ENCODE measurements at places on chromosomes 1 and 21.

DNA sequence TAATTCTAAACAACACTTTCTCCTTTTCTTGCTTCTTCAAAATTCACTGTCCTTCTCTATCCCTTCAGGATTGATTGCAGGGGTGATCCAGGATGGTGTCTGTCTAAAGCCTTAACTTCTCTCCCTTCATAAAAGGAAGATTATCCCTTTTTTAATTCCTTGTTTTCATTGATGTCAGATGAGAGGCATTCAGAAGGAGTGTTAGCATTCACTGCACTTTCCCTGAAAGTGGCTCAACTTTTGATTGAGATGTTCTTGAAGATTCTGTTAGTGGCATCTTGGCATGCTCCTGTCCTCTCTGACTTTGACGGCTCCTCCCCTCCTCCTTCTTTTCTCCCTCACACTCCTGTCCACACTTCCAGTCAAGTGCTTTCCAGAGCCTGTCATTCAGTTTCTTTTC is 71.6 kb downstream of the ST6GALNAC3 start:
- no peak for DNase-seq

- DNase-seq, result no peak
Observed at GRCh38 chr1:87963556-87963955, 634.9 kb downstream of the LMO4 start.

DNA sequence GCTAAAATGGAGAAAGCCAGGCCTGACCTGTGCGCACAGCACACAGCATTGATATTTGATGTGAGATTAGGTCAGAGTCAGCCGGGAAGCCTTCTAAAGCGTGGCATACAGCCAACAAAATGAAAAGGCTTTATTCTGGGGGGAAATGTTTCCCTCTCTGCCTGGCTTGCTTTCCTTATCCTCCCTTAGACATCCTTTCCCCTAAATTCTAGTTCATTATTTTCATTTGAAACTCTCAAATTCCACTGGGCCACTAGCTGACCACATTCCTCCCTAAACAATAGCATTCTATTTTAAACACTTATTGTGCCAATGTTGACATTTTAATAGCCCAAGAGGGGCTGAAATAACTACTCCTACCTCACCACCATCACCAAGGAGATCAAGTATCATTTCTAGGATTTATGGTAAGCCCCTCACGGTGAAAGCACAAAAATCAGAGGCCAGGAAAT is 49.4 kb downstream of the LEPR start:
- no peak for DNase-seq

DNA sequence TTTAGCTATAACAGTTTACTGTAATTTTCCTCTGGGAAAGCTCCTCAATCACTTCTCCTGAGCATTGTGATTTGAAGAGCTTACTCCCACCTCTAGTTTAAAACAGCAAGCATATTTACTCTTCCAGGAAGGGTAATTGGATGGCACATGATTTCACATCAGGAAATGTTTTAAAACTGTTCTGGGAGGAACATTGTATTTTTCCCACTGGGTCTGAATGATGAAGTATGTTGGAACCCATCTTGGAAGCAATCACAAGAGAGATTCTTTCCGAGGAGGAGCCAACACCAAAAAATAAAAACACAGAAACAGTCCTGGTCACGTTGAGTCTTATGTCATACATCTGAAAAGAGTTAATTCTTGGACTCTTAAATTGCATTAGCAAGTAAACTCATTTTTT is 17.3 kb downstream of the MAP10 start:
- DNase-seq, result no peak

- DNase-seq, result no peak
Observed at GRCh38 chr21:44462834-44463200, 7.5 kb downstream of the LRRC3 start.

- peak; percentile 40 for DNase-seq
Observed at GRCh38 chr1:80656014-80656636, 1144.6 kb upstream of the ADGRL2 start.

DNA sequence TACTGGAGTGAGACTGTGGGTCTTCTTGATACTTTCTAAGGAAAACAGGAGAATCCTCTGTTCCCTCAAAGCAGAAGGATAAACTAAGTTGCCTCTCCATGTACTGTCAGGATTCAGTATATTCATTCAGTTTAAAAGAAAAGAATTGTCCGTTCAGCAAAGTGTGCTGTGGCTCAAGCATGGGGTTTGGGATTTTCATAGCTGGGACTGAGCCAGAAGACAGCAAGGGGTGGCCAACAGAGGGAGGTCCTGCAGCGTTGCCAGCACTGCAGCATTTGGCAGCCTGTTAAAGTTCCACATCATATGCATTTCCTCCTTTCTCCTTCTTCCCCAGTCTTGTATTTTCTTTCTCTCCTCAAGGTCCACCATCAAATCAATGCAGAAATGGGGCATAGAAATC is 75.1 kb downstream of the DTL start:
- no peak for DNase-seq

GRCh38 chr1:159940006-159940620 is 5.3 kb downstream of the IGSF9 start:
- no peak for DNase-seq

All from RKO (cell line).